Smooth muscle cell of the umbilical artery (primary cell): ENCODE measurements at places on chromosomes 4 and X. TPM values are rescaled to one million over a fixed set of nuclear protein-coding genes. Genes with fewer than 3 reads are reported as not detected.

IL21 gene
- not detected in 2 replicates for total RNA-seq

RGN gene
- total RNA-seq = 0.65 and 1.5 TPM in 2 replicates

CXCL1 gene
- 69.7 and 261 TPM in 2 replicates for total RNA-seq

PPA2 gene
- total RNA-seq = 71.3 and 72.5 TPM in 2 replicates

VCX3A gene
- not detected in 2 replicates for total RNA-seq

GLUD2 gene
- total RNA-seq = 0.30 and 0.92 TPM in 2 replicates

PRR32 gene
- total RNA-seq = not detected in 2 replicates

GATA1 gene
- total RNA-seq = not detected in 2 replicates

TMEM156 gene
- 2.1 and 6.5 TPM in 2 replicates for total RNA-seq

SCD5 gene
- 12.2 and 13.5 TPM in 2 replicates for total RNA-seq

RTL3 gene
- 0.05 TPM in 1 of 2 replicates, not detected in the other for total RNA-seq

CT45A3 gene
- not detected in 2 replicates for total RNA-seq

TBC1D9 gene
- total RNA-seq = 35.7 and 50.2 TPM in 2 replicates

SMIM43 gene
- total RNA-seq = 0.09 and 1.2 TPM in 2 replicates

HOPX gene
- 0.14 TPM in 1 of 2 replicates, not detected in the other for total RNA-seq

NPFFR2 gene
- not detected in 2 replicates for total RNA-seq

GPM6B gene
- not detected in 2 replicates for total RNA-seq

PDZD4 gene
- total RNA-seq = under 0.01 and 0.18 TPM in 2 replicates

PNMA5 gene
- not detected in 2 replicates for total RNA-seq

SSX4B gene
- not detected in 2 replicates for total RNA-seq

CT47B1 gene
- not detected in 2 replicates for total RNA-seq

TEX13D gene
- total RNA-seq = not detected in 2 replicates

CPZ gene
- 11.2 and 30.3 TPM in 2 replicates for total RNA-seq
